Thoracic aorta (tissue), 2 donors: ENCODE measurements at places on chromosomes 13 and 19. TPM values are rescaled to one million over a fixed set of nuclear protein-coding genes. Genes with fewer than 3 reads are reported as not detected.

GRCh38 chr19:16623576-16623975 is 4.4 kb downstream of the MED26 start:
- DNase-seq = no peak
- no peaks in the 10 kb centered on the region for H3K27me3 ChIP-seq
- H3K27ac ChIP-seq = no peak overlapping the region
- H3K4me3 ChIP-seq = no peak overlapping the region
- peaks cover 36% of the 10 kb centered on the region for H3K4me1 ChIP-seq

- no peak overlapping the region for H3K4me3 ChIP-seq
- peaks cover 20% of the 10 kb centered on the region for H3K27me3 ChIP-seq
- no peak overlapping the region for H3K27ac ChIP-seq
- H3K4me1 ChIP-seq = peaks cover 3% of the 10 kb centered on the region
- no peak for DNase-seq
- H3K36me3 ChIP-seq = peaks cover 3% of the 10 kb centered on the region
These were observed 1.5 kb upstream of the HCN2 start for GRCh38 chr19:588093-588740.

GRCh38 chr19:51807111-51807701 is 12.2 kb downstream of the FPR3 start:
- H3K36me3 ChIP-seq = no peaks in the 10 kb centered on the region
- no peaks in the 10 kb centered on the region for H3K4me1 ChIP-seq
- no peak for DNase-seq
- H3K4me3 ChIP-seq = no peak overlapping the region

DNA sequence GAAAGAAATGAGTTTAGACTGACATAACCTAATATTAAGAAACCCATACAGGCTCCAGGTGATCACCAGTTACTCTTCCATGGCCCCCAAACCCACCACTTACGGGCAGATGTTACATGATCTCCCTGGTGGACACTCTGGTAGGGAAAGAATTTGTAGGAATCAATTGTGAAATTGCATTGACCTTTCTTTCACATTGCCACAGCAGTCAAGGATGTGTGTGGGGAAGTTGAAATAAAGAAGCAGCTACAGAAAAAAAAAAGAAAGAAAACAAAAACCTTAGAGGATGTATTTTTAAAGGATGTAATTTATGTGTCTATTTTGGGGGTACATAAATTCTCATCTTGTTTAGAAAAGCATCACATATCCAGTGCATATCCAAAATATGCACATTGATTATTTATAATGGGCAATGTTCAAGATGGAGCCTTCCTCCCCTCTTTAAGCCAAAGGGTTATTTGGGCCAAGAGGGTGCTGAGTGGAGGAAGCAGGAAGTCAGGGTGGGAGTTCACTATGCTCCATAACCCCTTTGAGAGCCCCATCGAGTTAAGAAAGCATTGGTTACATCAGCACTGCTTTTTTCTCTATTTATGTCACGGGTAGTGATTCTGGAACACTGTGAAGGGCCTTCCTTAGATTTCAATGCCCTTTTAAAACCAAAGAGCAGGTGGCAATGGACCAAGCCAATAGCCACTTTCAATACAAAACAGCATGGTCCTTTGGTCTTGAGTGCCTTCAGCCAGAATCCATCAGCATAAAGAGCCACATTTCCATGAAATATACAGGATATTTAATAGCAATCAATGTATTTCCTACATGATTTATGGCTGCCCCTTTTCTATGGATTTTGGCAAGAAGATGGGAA is 169.6 kb downstream of the LACC1 start:
- DNase-seq = no peak
- no peaks in the 10 kb centered on the region for H3K27me3 ChIP-seq
- H3K36me3 ChIP-seq = no peaks in the 10 kb centered on the region
- H3K4me1 ChIP-seq = peaks cover 33% of the 10 kb centered on the region

- H3K27ac ChIP-seq = no peak overlapping the region
- DNase-seq = no peak
- no peaks in the 10 kb centered on the region for H3K36me3 ChIP-seq
- no peaks in the 10 kb centered on the region for H3K4me1 ChIP-seq
These were observed 61.2 kb downstream of the CCDC70 start for GRCh38 chr13:51922771-51923480.

- no peak overlapping the region for H3K4me3 ChIP-seq
- no peaks in the 10 kb centered on the region for H3K36me3 ChIP-seq
- H3K4me1 ChIP-seq = peaks cover 7% of the 10 kb centered on the region
- no peaks in the 10 kb centered on the region for H3K27me3 ChIP-seq
- no peak overlapping the region for H3K27ac ChIP-seq
These were observed 210.4 kb downstream of the DCLK1 start for GRCh38 chr13:35920816-35921215.

GRCh38 chr19:32852216-32852615 is 17.4 kb downstream of the SLC7A9 start:
- no peaks in the 10 kb centered on the region for H3K27me3 ChIP-seq
- H3K36me3 ChIP-seq = no peaks in the 10 kb centered on the region
- no peak overlapping the region for H3K4me3 ChIP-seq
- DNase-seq = no peak
- no peak overlapping the region for H3K27ac ChIP-seq

GRCh38 chr19:42352301-42353259 is 27.1 kb downstream of the MEGF8 start:
- DNase-seq = no peak
- H3K4me3 ChIP-seq = no peak overlapping the region
- no peaks in the 10 kb centered on the region for H3K4me1 ChIP-seq
- peaks cover 18% of the 10 kb centered on the region for H3K36me3 ChIP-seq
- H3K27me3 ChIP-seq = no peaks in the 10 kb centered on the region

- H3K4me1 ChIP-seq = no peaks in the 10 kb centered on the region
- no peaks in the 10 kb centered on the region for H3K27me3 ChIP-seq
- no peak overlapping the region for H3K4me3 ChIP-seq
These were observed 78.3 kb downstream of the CYSLTR2 start for GRCh38 chr13:48731957-48732569.

- DNase-seq = no peak
- no peaks in the 10 kb centered on the region for H3K27me3 ChIP-seq
- H3K27ac ChIP-seq = no peak overlapping the region
- no peak overlapping the region for H3K4me3 ChIP-seq
These were observed 110.3 kb downstream of the NHLRC3 start for GRCh38 chr13:39148513-39148961.

DNA sequence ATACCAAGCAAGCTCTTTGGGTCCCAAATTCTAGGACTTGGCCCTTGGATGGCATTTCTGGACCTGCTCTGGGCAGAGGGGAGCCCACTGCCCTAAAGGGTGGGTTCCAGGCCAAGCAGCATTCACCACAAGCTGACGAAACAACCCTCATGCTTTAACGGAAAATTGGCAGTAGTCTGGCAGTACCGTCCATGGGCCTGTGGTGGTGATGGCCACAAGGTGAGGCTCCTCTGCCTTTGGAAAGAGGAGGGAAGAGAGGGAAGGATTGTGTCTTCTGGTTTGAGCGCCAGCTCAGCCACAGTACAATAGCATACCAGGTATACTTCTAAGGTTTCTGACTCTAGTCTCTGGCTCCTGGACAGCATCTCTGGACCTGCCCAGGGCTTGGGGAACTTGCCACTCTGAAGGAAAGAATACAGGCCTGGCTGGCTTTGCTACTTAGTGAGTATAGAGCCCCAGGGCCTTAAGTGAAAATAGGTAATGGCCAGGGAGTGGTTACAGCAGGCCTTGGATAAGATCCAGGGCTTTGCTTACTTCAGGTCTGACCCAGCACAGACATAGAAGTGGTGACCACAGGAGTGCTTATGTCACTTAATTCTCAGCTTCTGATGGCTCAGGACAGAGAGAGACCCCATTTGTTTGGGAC is 595.5 kb downstream of the LMO7 start:
- H3K4me3 ChIP-seq = no peak overlapping the region
- no peaks in the 10 kb centered on the region for H3K36me3 ChIP-seq
- DNase-seq = no peak
- no peaks in the 10 kb centered on the region for H3K4me1 ChIP-seq
- no peaks in the 10 kb centered on the region for H3K27me3 ChIP-seq

DNA sequence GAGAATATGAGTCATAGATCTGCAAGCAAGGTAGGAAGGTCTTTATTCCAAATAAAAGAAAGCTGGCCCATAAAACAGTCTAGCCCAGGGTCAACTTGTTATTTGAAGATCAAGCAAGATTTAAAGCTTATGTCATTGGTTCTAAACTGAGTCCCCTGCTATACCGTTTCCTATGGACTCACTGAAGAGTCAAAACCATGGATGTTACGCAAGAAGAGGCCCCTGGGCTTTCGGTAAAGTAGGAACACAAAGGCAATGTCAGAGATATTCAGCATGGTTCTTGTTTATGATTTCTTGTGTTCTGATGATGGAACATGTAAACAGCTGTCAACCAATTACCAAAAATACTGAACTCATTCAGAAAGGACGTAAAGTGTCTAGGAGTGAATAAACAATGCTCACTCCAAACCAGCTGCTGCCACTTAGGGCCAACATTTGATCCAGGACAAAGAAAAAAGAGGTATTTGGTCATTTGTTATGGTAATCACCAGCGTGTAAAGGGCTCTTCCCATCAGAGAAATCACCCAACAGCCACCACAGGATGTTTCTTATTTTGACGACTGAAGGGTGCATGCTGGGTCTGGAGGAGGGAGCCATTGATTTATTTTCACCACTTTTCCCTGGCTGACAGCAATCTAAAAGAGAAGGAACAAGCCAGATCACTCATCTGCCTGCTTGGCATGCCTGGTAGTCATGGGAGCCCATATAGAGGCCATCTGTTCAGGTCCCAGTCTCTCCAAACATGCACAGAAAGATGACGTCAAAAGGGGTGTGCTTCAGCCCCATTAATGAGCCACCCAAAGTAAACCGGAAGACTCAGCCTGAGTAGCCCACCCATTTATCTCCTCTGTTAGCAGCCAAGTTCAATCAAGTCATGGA is 68.3 kb downstream of the FGF14 start:
- no peaks in the 10 kb centered on the region for H3K36me3 ChIP-seq
- H3K27ac ChIP-seq = no peak overlapping the region
- H3K27me3 ChIP-seq = no peaks in the 10 kb centered on the region
- DNase-seq = no peak
- H3K4me1 ChIP-seq = no peaks in the 10 kb centered on the region
- no peak overlapping the region for H3K4me3 ChIP-seq

- peaks cover 5% of the 10 kb centered on the region for H3K4me1 ChIP-seq
- DNase-seq = no peak
- no peak overlapping the region for H3K4me3 ChIP-seq
- H3K36me3 ChIP-seq = no peaks in the 10 kb centered on the region
These were observed 162.0 kb downstream of the TM9SF2 start for GRCh38 chr13:99663185-99663825.

DNA sequence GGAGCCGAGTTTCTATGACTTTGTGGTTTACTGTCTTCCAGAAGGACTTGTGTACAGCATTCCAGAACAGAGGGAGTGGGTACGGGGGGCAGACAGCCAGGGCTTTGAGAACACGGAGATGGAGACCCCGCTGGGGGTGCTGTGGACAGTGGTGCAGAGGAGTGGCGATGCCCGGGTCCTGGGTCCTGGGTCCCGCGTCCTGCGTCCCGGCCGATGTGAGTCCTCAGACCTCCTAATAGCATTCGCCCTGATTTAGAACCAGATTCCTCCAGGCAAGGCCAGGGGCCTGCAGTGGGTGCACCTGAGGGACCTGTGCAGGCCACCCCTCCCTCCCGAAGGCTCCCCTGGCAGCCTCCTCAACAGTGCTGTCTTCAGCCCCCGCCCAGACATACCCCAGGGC is 97.9 kb downstream of the KDM4B start:
- H3K36me3 ChIP-seq = peaks cover 28% of the 10 kb centered on the region
- H3K27ac ChIP-seq = no peak overlapping the region
- DNase-seq = no peak
- no peak overlapping the region for H3K4me3 ChIP-seq
- no peaks in the 10 kb centered on the region for H3K4me1 ChIP-seq

GRCh38 chr13:36872621-36873020 is 47.4 kb downstream of the SMAD9 start:
- H3K4me3 ChIP-seq = no peak overlapping the region
- no peaks in the 10 kb centered on the region for H3K27me3 ChIP-seq
- H3K36me3 ChIP-seq = peaks cover 22% of the 10 kb centered on the region
- no peak overlapping the region for H3K27ac ChIP-seq

- no peaks in the 10 kb centered on the region for H3K4me1 ChIP-seq
- H3K4me3 ChIP-seq = no peak overlapping the region
- H3K27me3 ChIP-seq = no peaks in the 10 kb centered on the region
These were observed 73.5 kb upstream of the GJB6 start for GRCh38 chr13:20305587-20305986.

GRCh38 chr13:51938454-51938853 is 72.8 kb downstream of the ATP7B start:
- no peak overlapping the region for H3K4me3 ChIP-seq
- H3K27ac ChIP-seq = no peak overlapping the region
- H3K4me1 ChIP-seq = no peaks in the 10 kb centered on the region
- peaks cover 28% of the 10 kb centered on the region for H3K36me3 ChIP-seq

DNA sequence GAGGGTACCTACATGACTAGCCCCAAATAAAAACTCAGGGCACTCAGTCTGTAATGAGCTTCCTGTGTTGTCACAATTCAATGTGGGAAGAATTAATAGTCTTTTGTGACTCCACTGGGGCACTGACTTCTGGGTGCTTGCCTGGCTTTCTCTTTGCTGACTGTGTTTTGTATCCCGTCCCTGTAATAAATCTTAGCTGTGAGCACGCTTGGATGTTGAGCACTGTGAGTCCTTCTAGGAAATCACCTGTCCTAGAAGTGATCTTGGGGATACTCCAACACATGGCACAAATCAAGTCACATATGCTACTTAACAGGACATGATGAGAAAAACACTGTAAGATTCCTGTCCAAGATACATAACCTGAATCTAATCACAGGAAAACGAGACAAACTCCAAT is 83.0 kb downstream of the USP12 start:
- peaks cover 4% of the 10 kb centered on the region for H3K36me3 ChIP-seq
- H3K4me1 ChIP-seq = no peaks in the 10 kb centered on the region
- no peak overlapping the region for H3K27ac ChIP-seq
- no peak for DNase-seq
- no peaks in the 10 kb centered on the region for H3K27me3 ChIP-seq

DNA sequence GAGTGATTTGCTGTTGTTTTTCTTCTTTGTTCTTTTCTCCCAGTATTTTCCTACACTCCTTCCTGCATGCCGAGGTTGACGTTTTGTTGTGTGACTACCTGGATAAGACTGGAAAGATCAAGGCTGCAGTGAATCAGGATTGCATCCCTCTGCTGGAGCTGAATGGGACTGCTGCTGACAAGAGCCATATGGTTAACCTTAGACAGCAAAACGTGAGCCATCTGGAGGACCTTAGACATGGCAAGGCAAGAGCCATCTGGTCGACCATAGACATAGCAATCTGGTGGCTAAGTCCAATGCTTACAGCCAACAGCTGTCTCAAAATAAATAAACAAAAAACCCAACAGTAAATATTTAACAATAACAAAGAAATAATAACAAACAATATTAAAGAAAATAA is 42.6 kb upstream of the ZNF91 start:
- H3K27ac ChIP-seq = no peak overlapping the region
- H3K4me1 ChIP-seq = no peaks in the 10 kb centered on the region
- H3K27me3 ChIP-seq = no peaks in the 10 kb centered on the region
- no peak for DNase-seq
- H3K4me3 ChIP-seq = no peak overlapping the region
- H3K36me3 ChIP-seq = no peaks in the 10 kb centered on the region

GRCh38 chr13:99812625-99813024 is 158.9 kb downstream of the ZIC5 start:
- H3K36me3 ChIP-seq = no peaks in the 10 kb centered on the region
- DNase-seq = no peak
- no peak overlapping the region for H3K4me3 ChIP-seq
- no peaks in the 10 kb centered on the region for H3K4me1 ChIP-seq

EXOC3L2 gene
- 2.4 TPM for total RNA-seq

FIZ1 gene
- 9.5 TPM for total RNA-seq

SAMD1 gene
- 8.9 TPM for total RNA-seq

SULT2B1 gene
- total RNA-seq = not detected

DNAAF3 gene
- total RNA-seq = not detected

CD70 gene
- not detected for total RNA-seq

SLC6A16 gene
- 2.8 TPM for total RNA-seq

FCAR gene
- 0.68 TPM for total RNA-seq

MEDAG gene
- 634 TPM for total RNA-seq

CHST8 gene
- total RNA-seq = 0.28 TPM

CBY2 gene
- total RNA-seq = not detected
